ENCODE measurements at places on chromosomes 5 and 9. TPM values are rescaled to one million over a fixed set of nuclear protein-coding genes. Genes with fewer than 3 reads are reported as not detected.

DNA sequence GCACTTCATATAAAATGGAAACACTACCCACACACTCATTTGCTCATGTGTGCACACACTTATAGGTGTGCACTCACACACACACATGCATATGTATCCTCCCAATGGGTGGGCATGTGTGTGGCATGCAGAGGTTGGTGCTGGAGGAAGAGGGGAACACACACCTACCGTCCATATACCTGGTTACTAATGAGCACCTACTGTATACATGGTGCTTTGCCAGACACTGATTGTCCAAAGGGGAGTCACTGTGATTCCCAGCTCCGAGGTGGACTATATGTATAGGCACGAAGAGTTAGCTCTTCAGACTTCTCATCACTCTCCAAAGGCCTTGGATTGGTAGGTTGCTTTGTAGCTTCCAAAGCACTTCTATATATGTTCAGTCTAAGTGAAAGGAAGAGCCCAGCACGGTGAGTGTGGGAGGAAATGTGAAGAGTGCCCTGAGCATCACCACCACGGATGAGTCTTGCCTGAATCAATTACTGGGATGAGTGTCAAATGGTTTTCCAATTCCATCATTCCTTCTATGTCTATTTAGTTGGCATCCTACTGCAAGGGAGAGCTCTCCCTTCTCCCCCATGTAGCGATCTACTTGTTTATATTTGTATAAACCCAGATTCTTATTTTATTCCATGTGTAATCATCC lies 12.6 kb upstream of the ERGIC1 start:
- no peak for DNase-seq
- no peaks in the 10 kb centered on the region for H3K4me1 ChIP-seq
- no peaks in the 10 kb centered on the region for H3K36me3 ChIP-seq
- no peak overlapping the region for H3K4me3 ChIP-seq

Gene TMEM8B
- total RNA-seq = 12.3 TPM

DNA sequence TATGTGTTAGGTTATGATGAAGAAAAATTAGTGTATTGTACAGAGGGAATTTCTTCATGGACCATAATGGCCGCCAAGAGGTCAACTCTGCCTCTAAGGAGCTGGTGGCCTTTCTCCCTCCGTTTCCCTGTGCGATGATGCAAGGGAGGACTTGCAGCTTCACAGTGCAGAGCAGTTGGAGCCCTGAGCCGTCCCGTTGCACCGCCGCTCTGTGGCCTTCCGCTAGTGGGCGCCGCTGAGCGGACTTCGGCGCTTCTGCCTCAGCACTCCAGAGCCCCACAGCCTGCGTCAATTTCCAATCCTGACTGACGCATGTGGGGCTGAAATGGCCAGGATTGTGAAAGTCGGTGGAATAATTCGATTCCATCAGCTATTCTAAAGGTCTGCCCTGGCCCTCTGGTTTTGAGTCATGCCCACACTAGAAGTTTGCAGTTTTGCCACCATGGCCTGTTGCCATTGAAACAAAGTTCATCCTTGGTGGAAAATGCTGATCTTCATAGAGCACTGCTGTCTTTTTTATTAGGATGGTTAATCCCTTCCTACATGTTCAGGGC lies 22.7 kb upstream of the LECT2 start:
- no peaks in the 10 kb centered on the region for H3K27me3 ChIP-seq
- DNase-seq = peak; percentile 79
- H3K4me3 ChIP-seq = no peak overlapping the region
- H3K4me1 ChIP-seq = peaks cover 27% of the 10 kb centered on the region
- H3K27ac ChIP-seq = peak overlapping the region; percentile 53
- no peaks in the 10 kb centered on the region for H3K36me3 ChIP-seq

Gene OCLN
- 140 TPM for total RNA-seq

DNA sequence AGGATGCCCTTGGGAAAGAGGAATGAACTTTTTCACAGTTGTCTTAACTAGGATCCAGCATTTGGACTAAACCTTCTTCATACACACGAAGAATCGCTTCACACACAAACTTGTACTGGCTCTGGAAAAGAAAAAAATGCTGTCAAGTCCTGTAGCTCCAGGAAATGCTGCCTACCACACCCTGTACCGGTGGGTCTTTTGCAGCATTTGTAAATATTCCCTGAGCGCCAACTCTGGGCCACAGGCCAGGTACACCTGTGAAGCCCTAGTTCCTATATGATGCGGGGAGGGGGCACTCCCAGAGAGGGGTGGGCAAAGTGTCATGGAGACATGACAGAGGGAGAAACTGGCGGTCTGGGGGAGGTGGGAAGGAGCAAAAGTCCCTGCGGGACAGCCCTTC lies 58.7 kb upstream of the EPB41L4B start:
- DNase-seq = no peak
- no peaks in the 10 kb centered on the region for H3K4me1 ChIP-seq
- no peak overlapping the region for H3K27ac ChIP-seq
- no peaks in the 10 kb centered on the region for H3K36me3 ChIP-seq

Gene DPYSL3
- 70.4 TPM for total RNA-seq

Gene TAF11L10
- total RNA-seq = not detected

- H3K36me3 ChIP-seq = no peaks in the 10 kb centered on the region
- H3K4me3 ChIP-seq = no peak overlapping the region
- no peaks in the 10 kb centered on the region for H3K27me3 ChIP-seq
Observed at GRCh38 chr5:133926489-133927299, 41.7 kb downstream of the C5orf15 start.

- no peak for DNase-seq
- H3K27ac ChIP-seq = no peak overlapping the region
- H3K36me3 ChIP-seq = no peaks in the 10 kb centered on the region
- no peak overlapping the region for H3K4me3 ChIP-seq
- H3K4me1 ChIP-seq = no peaks in the 10 kb centered on the region
Observed at GRCh38 chr9:17571825-17572224, 7.0 kb upstream of the SH3GL2 start.

- H3K27me3 ChIP-seq = no peaks in the 10 kb centered on the region
- H3K27ac ChIP-seq = no peak overlapping the region
- H3K4me1 ChIP-seq = no peaks in the 10 kb centered on the region
- H3K4me3 ChIP-seq = no peak overlapping the region
- DNase-seq = no peak
- H3K36me3 ChIP-seq = no peaks in the 10 kb centered on the region
Observed at GRCh38 chr5:169458221-169458620, 125.4 kb upstream of the SPDL1 start.

Gene MSX2
- total RNA-seq = 28.8 TPM

Gene SPARC
- 4,089 TPM for total RNA-seq

- H3K27ac ChIP-seq = no peak overlapping the region
- peak; percentile 44 for DNase-seq
- H3K27me3 ChIP-seq = no peaks in the 10 kb centered on the region
- H3K4me1 ChIP-seq = no peaks in the 10 kb centered on the region
- no peak overlapping the region for H3K4me3 ChIP-seq
- H3K36me3 ChIP-seq = no peaks in the 10 kb centered on the region
Observed at GRCh38 chr5:12292610-12293204, 388.5 kb upstream of the CTNND2 start.

DNA sequence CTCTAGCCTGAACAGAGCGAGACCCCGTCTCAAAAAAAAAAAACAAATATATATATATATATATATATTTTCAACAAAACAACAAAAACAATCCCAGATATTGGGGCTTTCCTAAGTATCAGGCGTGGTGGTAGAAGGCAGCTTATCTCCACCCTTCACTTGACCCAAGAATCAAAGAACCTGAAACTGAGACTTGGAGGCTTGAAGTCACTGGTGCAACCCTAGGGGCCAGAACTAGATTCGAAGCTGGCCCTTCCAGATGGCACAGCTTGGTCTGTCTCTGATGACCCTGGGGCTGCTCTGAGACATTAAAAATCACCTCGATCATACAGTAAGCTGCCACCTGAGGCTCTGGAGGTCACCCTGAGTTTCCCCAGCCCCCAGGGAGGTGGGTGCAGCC lies 1.3 kb upstream of the KCNMB1 start:
- DNase-seq = no peak
- no peaks in the 10 kb centered on the region for H3K36me3 ChIP-seq
- H3K4me1 ChIP-seq = no peaks in the 10 kb centered on the region
- peaks cover 7% of the 10 kb centered on the region for H3K27me3 ChIP-seq

- no peaks in the 10 kb centered on the region for H3K36me3 ChIP-seq
- H3K4me1 ChIP-seq = no peaks in the 10 kb centered on the region
- H3K27me3 ChIP-seq = no peaks in the 10 kb centered on the region
- DNase-seq = no peak
- H3K27ac ChIP-seq = no peak overlapping the region
Observed at GRCh38 chr5:159005062-159005461, 94.7 kb downstream of the EBF1 start.

- H3K27ac ChIP-seq = no peak overlapping the region
- no peaks in the 10 kb centered on the region for H3K36me3 ChIP-seq
- peak; percentile 19 for DNase-seq
- no peak overlapping the region for H3K4me3 ChIP-seq
Observed at GRCh38 chr5:129172580-129172979, 78.0 kb downstream of the ISOC1 start.

- H3K36me3 ChIP-seq = no peaks in the 10 kb centered on the region
- H3K4me1 ChIP-seq = no peaks in the 10 kb centered on the region
- peak; percentile 63 for DNase-seq
Observed at GRCh38 chr9:35481347-35481975, 8.4 kb upstream of the RUSC2 start.

GRCh38 chr9:89505911-89506310 lies 8.0 kb upstream of the SEMA4D start:
- no peak for DNase-seq
- H3K27ac ChIP-seq = no peak overlapping the region

- H3K4me3 ChIP-seq = no peak overlapping the region
- no peaks in the 10 kb centered on the region for H3K36me3 ChIP-seq
- no peak for DNase-seq
- no peaks in the 10 kb centered on the region for H3K27me3 ChIP-seq
- H3K27ac ChIP-seq = no peak overlapping the region
Observed at GRCh38 chr5:78791501-78792100, 143.0 kb upstream of the LHFPL2 start.
